Stomach (tissue), 19 donors: ENCODE measurements at places on chromosomes 2 and 18. TPM values are rescaled to one million over a fixed set of nuclear protein-coding genes. Genes with fewer than 3 reads are reported as not detected.
A peak's percentile ranks its signal among the peaks of the same experiment; 100 is the strongest.

DNA sequence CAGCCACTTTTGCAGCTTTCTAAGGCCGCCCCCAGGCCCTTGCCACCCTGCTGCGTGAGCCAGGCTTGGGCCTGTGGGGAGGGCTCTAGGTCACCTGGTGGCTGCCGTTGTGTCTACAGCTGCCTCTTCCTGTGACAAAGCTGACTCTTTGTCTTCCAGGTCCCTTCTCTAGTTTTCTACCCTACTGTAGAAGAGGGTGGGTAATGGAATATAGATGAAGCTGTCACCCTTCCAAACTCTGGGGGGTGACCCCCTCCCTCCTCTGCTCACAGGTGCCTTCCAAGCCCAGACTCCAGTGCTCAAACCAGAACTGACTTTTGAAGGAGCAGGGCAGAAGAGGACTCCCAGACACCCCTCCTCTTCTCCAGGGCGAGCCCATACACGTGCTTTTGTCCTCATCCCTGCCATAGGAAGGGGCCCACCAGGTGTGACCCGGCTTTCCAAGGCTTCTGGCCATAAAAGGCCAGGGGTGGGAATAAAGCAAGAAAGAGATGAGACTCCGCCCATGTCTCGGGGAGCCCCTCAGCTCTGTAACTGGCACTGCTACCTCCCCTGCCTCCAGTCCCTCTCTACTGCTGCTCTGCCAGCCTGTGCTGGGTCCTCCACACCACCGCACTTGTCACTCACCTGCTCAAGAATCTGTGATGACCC is 17.9 kb upstream of the SDC1 start:
- DNase-seq: no peak

The RAB12 gene
- 14.8 TPM for polyA plus RNA-seq

DNA sequence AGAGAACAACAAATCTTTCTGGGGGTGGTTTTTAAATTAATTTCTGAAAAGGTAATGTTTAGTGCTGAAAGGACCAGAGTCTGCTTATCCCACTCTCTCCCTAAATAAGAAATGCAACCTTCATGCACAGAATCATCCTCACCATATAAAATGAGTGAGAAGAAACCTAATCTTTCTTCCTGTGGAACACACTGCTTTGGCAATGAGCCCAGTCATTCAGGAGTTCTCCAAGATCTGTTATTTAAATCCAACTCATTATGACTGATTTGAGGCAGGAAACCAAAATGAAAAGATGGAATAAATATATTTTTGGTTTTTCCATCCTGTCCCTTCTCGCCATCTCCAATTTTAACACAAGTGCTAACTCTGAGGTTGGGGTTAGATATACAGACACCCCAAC is 228.3 kb downstream of the SRBD1 start:
- no peak for DNase-seq

DNA sequence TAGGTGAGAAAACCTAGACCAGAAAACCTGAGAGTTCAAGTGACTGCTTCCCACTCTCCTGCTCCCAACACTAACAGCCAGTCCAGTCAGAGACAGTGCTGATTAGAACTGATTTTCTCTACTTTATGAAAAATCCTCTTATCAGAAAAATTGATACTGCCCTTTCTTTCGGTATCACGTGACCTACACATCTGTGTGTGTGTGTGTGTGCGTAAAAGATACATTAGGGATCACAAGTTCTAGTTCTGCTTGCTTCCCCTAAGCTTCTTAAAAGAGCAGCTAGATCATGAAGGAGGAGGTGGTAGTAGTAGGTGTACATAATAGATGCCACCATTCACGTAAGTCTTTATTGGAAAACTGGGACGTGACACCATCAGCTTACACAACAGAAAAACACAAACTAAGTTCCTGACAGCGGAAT is 1.5 kb downstream of the ARL5A start:
- DNase-seq: no peak

GRCh38 chr2:39475006-39475405 is 37.9 kb upstream of the MAP4K3 start:
- DNase-seq: no peak

The CACNB4 gene
- polyA plus RNA-seq: 0.44 TPM

The FOXI3 gene
- polyA plus RNA-seq: not detected

The TMEM37 gene
- 12.7 TPM for polyA plus RNA-seq

DNA sequence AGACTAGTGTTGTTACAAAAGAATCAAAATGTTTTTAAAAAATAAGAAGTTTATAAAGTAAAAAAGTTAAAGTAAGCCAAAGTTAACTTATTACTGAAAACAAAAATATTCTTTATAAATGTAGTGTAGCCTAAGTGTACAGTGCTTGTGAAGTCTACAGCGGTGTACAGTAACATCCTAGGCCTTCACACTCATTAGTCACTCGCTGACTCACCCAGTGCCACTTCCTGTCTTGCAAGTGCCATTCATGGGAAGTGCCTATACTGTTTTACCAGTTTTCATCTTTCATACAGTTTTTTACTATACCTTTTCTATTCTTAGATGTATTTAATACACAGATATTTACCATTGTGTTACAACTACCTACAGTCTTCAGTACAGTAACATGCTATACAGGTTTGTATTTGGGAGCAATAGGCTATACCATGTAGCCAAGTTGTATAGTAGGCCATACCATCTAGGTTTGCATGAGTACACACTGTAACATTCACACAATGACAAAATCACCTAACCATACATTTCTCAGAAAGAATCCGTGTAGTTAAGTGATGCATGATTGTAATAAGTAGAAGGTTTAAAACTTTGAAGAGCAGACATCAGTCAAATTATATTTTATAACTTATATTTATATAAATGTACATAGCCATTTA is 13.4 kb downstream of the SERPINB7 start:
- peak; percentile 4 for DNase-seq

The PLGLB2 gene
- 1.5 TPM for polyA plus RNA-seq
